ENCODE measurements at places on chromosomes 6 and 20. TPM values are rescaled to one million over a fixed set of nuclear protein-coding genes. Genes with fewer than 3 reads are reported as not detected.

Gene VSX1
- total RNA-seq, result not detected

Gene SMLR1
- not detected for total RNA-seq

Gene CGA
- not detected for total RNA-seq

Gene FAM209B
- not detected for total RNA-seq

GRCh38 chr20:8853805-8854338, 215.0 kb upstream of the PLCB4 start:
- DNase-seq, result peak; percentile 81

DNA sequence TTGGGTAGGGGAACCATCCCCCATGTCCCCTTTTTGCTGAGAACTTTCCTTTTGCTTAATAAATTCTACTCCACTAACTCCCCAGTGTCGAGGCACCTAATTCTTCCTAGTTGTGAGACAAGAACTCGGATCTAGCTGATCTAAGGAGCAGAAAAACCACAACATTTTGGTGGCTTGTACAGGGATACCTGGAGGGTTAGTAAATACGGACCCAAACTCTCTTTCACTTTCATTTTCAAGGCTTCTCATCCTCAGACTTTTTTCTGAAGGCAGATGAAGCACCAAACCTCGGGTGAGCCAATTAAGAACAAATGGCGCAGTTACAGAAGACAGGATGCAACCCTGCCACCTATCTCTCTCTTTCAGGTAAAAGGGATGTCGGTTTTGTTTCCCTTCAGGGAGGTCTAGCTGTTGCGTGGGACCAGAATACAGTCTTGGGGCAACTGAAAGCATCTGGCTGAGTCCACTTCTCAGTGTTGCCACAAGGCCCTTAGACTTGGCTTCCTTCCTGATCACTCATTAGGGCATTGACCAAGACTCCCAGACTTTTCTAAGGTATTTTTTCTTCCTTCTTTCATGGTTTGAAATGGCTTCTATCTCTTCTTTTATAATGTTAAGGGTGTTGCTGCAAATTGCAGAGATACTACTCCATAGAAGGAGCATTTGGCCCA, 11.1 kb upstream of the HTR1B start:
- DNase-seq, result peak; percentile 14

DNA sequence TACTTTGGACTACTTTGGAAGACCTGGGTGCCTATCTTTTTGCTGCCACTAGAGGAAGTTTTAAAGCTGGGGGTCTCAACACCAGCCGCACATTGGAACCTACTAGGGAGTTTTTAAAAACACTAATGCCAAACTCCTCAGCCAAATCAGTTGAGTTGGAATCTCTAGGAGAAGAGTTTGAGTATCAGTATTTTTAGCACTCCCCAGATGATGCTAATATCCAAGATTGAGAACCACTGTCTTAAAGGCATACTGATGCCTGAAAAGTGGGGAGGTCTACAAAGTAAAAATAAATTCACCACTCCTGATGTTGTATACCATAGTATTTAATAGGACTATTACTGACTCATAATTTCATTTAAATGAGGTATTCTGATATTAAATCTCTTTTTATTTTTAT, 62.9 kb upstream of the COL21A1 start:
- no peak for DNase-seq

DNA sequence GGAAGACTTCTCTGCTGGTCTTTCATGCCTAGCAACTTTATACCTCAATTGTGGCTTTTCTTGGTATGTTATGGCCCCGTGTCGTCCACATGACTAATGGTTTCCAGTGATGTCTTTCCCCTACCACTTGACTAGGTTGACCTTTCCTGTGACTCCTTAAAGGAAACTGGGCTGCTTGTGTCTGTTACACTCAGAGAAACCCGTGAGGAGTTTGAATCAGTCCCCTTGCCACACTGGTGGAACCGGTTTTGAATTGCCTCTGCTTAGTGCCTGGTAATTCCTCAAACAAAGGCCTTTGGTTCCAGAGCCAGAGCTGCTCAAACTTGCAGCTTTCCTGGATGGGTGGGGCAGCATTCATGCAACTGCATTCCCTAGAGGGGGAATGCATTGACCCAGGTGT, 21.9 kb downstream of the ECT2L start:
- DNase-seq, result peak; percentile 53

- no peak for DNase-seq
Measured at GRCh38 chr20:46832555-46832954, 62.1 kb upstream of the EYA2 start.

Measured in fibroblast of villous mesenchyme (primary cell).